GM20000 (cell line): ENCODE measurements at places on chromosomes 2 and 18.

- no peak for DNase-seq
These were observed 39.1 kb upstream of the B3GNT7 start for GRCh38 chr2:231356466-231356844.

GRCh38 chr2:240412975-240413812 lies 22.3 kb upstream of the GPC1 start:
- no peak for DNase-seq

GRCh38 chr2:127783101-127783500 lies 27.9 kb downstream of the WDR33 start:
- no peak for DNase-seq

- DNase-seq = no peak
These were observed 56.5 kb upstream of the NCOA1 start for GRCh38 chr2:24434541-24434940.

DNA sequence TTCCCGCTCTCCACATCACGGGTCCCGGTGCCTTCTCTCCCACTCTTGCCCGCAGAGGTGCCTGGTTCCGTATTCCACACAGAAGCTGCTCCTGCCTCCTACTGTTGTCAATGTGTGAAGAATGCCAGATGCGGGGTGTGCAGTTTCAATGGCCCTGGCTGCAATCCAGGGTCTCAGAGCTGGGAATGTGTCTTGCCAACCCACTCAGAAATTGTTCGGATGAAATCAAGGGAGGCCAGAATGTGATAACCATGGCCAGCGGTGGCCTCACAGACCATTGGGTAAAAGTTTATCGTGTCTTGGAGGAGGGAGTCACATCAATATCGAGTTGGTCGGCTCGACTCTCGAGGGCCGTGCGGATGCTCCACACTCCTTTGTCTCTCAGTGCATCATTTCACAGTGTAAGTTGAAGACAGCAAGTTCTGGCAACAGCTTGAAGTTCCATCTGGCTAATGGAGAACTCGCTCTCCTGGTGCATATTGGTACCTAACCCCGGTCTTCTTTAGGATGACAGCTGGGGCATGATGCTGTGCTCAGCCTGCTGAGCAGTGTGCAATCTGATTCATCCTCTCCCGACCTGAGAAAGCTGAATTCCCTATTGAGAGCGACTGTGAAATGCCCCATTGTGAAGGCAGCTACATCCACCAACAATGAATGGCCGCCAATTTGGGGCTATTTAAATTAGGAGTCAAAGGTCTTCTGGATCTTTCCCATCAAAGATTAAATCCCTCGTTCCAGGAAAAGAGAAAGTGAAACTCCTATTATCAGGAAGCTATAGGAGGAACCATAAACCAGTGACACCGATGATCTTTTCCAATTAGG lies 389.0 kb downstream of the SOX11 start:
- DNase-seq = no peak

DNA sequence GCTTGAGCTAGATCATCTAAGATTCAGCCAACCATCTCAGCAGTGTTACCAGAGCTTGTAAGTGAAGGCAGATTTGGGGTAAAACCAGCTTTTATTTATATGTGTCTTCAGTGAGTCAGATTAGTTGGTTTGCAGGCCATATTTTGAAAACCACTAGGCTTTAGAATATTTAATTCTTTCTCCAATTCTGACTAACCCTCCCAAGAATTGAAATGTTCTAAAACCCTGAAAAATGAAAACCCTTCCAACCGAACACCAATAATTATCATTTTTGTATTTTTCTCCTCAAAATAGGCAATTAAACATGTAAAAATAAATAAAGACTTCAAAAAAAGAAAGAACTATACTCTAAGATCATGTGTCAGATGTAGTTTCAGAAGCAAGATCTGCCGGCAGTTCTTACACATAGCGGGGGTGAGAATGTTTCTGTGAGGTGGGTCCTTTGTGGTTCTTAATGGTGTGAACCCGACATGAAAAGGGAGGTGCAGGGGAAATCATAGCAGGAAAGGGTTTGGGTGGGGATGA lies 14.2 kb downstream of the PLEK start:
- peak; percentile 46 for DNase-seq

- DNase-seq = peak; percentile 86
These were observed at the start of gene MTCL1 for GRCh38 chr18:8705238-8705960. Gene MTCL1, plus strand, starts transcription at chr18:8705556. Its CDS starts 105 bp downstream, at chr18:8705661.

GRCh38 chr2:57080035-57080434 lies 896.2 kb downstream of the CCDC85A start:
- DNase-seq = no peak

DNA sequence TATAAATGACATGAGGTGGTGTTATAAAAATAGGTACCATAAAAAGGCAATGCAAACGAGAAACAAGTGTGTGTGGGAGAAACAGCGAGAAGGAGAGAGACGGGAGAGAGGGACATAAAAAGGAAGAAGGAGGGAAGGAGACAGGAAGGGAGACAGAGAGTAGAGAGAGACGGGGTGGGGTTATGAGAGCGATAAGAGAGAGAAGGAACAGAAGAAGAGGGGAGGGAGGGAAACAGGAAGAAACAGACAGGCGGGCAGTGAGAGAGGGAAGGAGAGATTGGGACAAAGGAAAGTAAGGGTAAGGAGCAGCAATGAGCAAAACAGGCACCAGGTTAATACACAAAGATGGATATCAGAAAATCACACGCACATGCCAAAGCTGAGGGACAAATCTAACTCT lies 83.7 kb downstream of the TGFA start:
- no peak for DNase-seq

DNA sequence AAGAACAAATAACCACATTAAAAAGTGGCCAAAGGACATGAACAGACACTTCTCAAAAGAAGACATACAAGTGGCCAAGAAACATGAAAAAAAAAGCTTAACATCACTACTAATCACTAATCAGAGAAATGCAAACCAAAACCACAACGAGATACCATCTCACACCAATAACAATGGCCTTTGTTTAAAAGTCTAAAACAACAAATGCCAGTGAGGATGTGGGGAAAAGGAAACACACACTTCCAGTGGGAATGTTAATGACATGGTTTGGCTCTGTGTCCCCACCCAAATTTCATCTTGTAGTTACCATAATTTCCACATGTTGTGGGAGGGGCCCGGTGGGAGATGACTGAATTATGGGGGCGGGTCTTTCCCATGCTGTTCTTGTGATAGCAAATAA lies 147.1 kb downstream of the GALNT1 start:
- no peak for DNase-seq

- DNase-seq = no peak
These were observed 4.4 kb upstream of the ANKRD29 start for GRCh38 chr18:23667114-23667513.

GRCh38 chr2:39127973-39128372 lies 7.1 kb upstream of the SOS1 start:
- DNase-seq = peak; percentile 29

DNA sequence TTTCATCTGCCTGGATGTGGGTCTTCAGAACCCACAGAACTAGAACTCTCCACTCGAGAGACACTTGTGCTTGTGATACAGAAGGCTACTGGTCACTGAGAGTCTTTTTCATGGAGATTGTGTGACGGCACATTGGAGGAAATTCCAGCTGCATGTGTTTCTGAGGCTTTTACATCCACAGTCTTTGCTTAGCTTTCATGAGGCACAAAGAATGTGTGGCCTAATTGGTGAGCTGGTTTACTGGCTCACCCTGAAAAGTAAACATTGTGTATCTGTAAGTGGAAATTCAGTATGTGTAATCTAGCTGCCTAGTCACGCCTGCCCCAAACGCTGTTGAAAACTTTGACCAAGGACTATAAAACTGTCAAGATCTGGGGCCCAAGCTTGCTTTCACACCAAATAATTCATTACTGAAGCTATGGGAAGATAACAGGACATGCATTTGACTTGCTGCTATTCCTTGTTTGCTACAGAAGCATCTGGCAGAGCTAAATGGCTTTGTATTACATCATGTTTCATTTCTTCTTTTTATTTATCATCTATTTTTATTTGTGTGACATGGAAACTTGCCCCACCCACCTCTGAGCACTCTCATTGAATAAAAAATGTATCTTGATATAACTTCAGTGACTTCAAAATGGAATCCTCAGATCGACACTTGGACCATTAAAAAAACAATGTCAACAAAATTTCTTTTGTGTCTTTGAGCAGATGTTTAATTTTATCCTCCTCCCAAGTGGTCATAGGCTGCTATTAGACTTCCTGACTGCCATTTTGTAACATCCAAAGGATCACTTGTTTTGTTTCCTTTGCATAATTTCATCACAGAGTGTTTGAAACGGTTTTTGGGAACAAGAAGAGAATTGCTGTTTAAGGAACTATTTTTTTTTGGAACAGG lies 80.2 kb downstream of the EFEMP1 start:
- no peak for DNase-seq

DNA sequence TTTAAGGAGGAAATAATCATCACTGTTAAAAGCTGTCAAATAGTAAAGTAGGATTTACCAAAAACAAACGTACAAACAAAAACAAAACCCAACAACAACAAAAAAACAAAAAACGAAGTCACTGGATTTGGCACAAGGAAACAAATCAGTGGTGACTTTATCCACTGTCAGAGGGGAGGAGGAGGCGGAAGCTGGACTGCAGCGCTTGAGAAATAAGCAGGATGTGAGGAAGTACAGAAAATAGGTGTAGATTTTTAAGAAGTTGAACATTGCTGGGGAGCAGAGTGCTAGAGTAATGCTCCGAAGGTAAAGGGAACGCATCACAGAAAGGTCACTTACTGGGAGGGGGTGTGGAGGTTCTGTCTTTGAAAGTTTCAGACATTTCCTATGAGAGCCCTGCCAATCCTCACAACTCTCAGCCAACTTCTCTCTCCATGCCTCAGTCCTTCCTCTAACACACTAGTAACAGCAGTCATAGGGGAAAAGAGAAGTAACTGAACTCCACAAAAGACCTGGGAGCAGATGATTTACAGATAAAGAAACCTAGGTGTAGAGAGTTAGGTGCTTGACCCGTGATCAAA lies 220.2 kb upstream of the SMAD7 start:
- no peak for DNase-seq

DNA sequence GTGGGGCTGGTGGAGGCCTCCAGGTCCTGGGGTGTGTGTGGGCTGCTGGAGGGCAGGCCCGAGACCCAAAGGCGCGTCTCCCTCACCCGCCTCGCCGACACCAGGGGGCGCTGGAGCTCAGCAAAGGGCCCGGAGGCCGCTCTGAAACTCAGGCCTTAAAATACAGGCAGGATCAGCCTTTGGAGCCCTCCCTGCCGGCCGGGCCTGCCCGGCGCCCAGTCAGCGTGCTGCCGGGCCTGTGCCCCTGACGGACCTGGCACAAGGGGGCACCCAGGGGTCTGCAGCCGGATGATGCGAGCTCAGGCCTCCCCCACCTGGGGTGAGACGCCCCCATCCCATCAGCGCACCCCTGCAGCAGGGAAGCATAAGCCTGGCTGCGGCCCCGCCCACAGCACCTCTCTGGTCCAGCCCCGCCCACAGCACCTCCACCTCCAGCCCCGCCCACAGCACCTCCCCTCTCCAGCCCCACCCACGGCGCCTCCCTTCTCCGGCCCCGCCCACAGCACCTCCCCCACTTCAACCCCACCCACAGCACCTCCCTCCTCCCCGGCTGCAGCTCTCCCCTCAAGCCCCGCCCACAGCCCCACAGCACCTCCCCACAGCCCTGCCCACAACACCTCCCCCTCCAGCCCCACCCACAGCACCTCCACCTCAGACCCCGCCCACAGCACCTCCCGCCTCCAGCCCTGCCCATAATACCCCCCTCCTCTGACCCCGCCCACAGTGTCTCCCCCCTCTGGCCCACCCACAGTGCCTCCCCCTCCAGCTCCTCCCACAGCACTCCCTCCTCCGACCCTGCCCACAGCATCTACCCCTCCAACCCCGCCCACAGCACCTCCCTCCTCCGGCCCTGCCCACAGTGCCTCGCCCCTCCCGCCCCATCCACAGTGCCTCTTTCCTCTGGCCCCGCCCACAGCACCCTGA lies 92.8 kb upstream of the OTOS start:
- DNase-seq = peak; percentile 84

DNA sequence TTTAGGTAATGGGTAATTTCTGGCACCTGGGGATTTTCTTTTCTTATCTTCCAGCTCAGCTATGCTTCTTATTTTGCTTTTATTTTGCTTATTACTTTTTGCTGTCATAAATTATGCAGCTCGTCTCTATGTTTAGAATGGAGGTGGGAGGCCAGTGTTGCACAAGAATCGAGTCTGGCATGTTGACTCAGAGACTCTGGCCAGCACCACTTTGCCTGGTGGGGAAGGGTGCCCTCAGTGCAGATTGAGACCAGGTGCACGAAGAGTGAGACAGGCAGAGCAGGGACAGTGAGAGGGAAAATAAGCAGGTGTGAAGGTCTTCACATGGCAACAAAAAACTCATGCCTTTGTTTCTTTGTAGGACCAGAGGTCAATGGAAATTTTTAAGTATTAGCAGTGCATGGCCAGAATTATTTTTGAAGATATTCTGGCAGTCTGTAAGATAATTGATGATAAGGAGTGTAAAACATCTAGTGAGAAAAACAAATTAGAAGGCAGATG lies 59.2 kb upstream of the SLC5A7 start:
- DNase-seq = no peak

GRCh38 chr2:238596571-238597551 lies 170.1 kb downstream of the ASB1 start:
- DNase-seq = no peak

- DNase-seq = no peak
These were observed 1265.5 kb upstream of the ACVR2A start for GRCh38 chr2:146579147-146579930.

DNA sequence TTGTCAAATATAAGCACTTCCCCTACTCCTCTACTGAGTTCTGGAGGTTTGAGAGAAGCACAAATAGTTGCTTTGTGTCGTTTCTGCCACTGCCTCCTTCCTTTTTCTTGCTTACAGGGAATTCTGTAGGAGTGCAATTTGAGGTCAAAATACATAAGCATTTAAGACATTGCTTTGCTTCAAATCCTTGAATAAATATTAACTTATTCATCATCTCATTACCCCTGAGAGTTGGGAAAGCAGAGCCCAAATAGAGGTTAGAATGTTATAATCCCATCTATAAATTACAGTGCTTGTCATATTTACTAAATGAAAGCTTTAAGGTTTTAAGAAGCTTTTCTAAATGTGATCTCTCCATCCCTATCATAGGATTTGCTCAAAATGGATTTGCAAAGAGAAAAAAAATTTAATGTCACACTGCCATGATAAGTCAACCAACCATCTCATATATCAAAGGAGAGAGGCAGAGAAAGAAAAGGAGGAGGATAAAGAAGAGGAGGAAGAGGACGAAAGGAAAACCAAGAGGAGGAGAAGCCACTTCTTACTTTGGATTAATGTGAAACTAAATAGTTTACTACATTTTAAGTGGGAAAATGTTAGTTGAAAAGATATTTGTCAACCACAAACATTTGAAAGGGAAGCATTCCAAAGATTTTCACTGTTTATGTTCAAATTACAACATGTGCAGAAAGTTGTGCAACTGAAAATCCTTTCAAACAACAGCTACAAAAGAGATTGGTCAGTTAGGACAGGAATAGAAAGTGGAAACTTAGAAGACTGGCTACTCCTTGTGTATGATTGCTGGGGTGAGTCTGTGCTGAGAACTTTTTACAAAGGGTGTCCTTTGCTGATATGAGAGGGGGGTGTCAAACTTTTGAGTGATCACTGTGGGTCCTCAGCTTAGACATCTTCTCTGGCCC lies 277.3 kb upstream of the FN1 start:
- no peak for DNase-seq
